ENCODE measurements at places on chromosomes 16 and 17.

- peak; percentile 91 for DNase-seq
Observed at GRCh38 chr17:44308320-44308818, at the start of gene RUNDC3A. Gene RUNDC3A (plus strand): TSS chr17:44308601. CDS start chr17:44308833, 232 bp downstream.

DNA sequence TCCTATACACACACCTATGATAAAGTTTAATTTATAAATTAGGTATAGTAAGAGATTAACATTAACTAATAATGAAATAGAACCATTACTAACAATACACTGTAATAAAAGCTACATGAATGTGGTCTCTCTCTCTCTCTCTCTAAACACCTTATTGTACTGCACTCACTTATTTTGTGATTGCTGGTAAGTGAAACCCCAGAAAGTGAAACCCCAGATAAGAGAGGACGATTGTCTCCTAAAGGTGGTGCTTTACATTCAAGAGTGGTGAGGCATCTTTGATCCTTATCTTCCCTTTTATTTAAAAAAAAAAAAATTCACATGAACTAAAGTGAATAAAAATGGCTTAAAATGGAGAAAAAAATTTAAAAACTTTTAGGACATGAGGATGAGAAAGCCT is 80.1 kb upstream of the TRAP1 start:
- DNase-seq: no peak

- peak; percentile 75 for DNase-seq
Observed at GRCh38 chr16:17313085-17313611, 157.6 kb downstream of the XYLT1 start.

- DNase-seq: no peak
Observed at GRCh38 chr17:79650861-79651260, 40.0 kb upstream of the RBFOX3 start.

DNA sequence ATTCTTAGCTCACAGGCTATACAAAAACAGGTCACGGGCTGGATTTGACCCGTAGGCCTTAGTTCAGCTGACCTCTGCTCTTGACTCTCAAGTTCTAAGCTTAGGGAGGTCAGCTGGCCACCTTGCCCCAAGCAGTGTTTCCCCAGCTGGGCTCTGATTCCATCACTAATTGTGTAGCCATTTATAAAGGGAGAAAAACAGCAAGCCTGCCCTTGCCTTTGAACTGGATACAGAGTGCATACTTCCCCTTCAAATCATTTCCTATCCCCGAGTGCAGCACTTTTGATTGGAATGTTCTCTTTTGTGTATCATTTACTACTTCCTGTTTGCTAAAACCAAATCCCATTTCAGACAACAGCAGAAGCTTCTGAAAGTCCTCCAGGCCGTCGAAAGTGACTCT is 153.6 kb downstream of the KATNIP start:
- DNase-seq: no peak

GRCh38 chr16:19974607-19975006 is 90.0 kb upstream of the GPRC5B start:
- DNase-seq: no peak

DNA sequence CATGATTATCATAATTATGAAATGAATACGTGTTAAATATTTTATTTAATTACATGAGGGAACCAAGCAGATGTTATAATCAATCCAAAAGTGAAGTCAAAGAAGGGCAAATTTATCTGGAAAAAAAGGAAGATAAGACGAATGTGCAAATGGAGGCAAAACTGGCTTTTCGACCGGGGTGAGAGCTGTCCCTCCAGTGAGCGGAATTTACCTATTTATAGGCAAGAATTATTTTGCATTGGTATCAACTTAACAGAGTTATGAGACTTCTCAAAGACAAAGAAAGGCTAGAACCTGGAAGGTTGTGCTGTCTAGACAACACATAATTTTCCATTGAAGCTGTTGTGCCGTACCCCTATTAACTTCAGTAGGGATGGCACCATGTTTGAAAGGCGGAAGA is 1.4 kb upstream of the GGA2 start:
- DNase-seq: no peak

- no peak for DNase-seq
Observed at GRCh38 chr16:22614271-22614947, 103.7 kb downstream of the NPIPB5 start.

DNA sequence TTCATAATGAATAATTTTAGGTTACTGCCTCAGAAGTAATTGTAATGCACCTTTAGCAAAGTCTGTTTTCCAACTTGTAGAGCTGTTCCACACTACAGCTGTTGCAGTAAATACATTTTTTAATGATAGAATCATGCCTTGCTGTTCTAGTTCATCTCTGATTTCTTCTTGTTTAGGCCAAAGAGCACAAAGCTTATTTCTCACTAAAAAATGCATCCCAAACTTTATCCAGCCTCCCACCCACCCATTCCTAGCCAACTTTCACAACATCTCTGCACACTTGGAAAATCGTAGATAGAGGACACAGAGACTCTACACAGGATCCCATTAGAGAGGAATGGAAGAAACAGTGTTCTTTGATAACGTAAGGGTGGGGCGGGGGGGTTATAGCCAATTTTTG is 252.2 kb upstream of the DYNLRB2 start:
- no peak for DNase-seq

DNA sequence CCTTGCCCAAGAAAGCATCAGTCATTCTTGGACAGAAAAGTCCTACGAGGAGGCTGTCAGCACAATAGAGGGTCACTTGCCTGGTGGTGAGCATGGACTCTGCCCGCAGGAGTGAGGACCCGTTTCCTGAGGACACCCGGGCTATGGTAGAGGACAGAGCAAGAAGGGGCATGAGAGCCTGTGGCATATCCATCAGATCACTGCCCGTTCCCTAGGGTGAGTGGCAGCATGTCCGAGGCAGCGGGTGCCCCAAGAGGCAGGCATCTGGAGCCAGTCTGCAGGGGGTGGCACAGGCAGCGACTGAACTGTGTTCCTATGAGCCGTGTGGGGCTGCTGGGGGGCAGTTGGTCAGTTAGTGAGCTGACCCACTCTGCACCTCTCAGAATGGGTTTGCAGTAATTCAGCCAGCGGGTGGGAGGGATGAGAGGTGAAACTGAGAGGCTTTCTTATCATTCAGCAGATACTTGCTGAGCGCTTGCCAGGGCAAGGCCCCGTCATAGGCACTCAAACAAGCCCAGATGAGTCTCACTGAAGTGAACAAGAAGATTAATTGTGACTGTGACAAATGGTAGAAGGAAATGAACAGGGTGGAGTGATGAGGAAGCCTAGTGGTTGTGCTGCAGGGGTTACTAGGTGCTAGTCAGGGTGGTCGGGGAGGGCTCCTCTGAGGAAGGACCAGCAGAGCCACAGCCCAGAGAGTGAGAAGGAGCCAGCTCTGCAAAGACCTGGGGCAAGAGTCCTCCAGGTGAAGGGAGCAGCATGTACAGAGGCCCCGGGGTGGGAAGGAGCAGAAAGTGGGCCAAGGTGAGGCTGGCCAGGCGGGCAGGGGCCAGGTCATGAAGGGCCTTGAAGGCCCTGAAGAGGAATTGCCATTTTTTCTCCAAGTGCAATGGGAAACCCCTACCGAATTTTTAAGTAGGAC is 87.9 kb downstream of the CLEC16A start:
- no peak for DNase-seq

Measured in hindlimb muscle (tissue), 1 donor.